ENCODE measurements at places on chromosomes 5 and 9.

DNA sequence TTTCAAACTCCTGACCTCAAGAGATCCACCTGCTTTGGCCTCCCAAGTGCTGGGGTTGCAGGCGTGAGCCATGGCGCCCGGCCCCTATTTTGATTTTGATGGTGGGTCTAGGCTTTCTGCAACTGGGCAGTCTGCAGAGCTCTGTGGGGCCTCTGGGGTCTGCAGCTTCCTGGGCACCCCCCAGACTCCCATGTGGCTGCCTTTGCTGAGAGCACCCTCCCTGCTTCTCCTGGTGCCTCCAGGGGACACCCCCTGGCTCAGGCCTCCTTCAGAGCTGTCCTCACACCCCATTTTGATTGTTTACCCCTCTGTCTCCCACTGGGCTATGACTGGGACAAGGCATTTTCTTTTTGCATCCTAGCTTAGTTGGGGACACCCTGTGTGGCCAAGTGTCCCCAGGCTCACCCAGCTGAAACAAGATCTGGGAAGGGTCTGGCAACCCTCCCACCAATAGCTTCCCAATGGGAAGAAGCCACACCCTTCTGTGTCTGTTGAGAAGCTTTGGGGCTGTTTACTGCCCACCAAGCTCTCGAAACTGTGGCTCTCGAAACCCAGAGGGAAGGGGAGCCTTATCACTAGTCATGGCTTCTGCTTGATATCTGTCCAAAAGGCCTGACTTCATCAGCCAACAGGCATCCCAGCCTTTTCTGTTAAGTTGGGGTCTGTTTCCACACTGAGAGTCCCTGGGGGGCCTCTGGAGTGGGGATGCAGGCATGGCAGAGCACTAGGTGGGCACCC is 204.4 kb upstream of the IER5L start:
- no peak for DNase-seq

DNA sequence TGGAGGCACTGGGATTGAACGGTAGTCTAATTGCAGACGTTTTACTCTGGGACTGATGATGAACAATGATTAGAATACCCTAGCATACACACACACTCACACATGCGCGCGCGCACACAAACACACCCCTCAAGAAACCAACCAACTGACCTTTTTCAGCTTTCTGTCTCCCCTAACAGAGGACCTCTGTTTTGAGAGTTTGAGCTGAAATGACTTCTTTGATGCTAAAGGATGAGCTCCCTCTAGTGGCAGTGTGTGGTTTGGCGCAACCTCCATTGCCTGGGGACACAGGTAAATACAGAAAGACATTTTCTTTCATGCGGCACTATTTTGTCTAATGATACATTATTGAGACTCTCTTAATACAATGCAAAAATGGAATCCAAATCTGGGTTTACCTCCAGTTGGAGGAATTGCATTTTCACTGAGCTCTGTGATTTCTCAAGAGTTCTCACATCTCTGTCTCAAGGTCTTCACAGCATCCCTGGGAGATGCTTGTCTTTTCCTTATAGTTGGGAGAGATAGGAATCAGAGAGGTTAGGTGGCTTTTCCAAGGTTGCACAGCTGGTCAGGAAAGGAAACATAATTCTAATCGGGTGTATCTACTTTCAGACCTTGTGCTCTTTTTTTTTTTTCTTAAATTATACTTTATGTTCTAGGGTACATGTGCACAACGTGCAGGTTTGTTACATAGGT is 187.5 kb downstream of the TMEM38B start:
- DNase-seq, result peak; percentile 10

GRCh38 chr5:67235399-67236110 is 39.0 kb upstream of the CD180 start:
- no peak for DNase-seq

DNA sequence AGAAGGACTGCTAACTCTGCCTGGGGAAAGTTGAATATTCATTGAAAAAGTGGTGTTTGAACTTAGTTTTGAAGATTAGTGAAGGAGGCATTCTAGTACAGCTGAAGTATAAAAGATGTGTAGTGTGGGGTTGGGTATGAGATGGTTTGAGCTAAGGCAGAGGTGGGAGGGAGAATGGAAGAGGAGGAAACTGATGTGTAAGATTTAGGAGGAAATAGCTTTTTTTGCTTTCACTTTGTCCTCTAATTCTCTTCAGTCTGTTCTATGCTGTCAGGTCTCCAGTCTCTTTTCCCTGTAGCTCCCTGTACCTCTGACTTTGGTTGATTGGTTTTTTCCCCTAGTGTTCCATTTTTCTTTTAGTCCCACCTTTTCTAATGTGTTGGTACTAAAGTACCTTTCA is 9.0 kb downstream of the CREBRF start:
- DNase-seq, result no peak

GRCh38 chr5:36939969-36940858 is 63.6 kb downstream of the NIPBL start:
- no peak for DNase-seq

GRCh38 chr5:153807801-153808200 is 230.9 kb downstream of the FAM114A2 start:
- no peak for DNase-seq

All from stimulated activated CD8-positive, alpha-beta memory T cell treated with anti-CD3 and anti-CD28 coated beads, Interleukin-4, amount 100 ng/mL, for 1 hour (primary cell).